ENCODE measurements at places on chromosomes 2 and 18.
A peak's percentile ranks its signal among the peaks of the same experiment; 100 is the strongest.

- no peak for DNase-seq
Observed at GRCh38 chr18:31490387-31490786, 7.6 kb upstream of the DSG2 start.

DNA sequence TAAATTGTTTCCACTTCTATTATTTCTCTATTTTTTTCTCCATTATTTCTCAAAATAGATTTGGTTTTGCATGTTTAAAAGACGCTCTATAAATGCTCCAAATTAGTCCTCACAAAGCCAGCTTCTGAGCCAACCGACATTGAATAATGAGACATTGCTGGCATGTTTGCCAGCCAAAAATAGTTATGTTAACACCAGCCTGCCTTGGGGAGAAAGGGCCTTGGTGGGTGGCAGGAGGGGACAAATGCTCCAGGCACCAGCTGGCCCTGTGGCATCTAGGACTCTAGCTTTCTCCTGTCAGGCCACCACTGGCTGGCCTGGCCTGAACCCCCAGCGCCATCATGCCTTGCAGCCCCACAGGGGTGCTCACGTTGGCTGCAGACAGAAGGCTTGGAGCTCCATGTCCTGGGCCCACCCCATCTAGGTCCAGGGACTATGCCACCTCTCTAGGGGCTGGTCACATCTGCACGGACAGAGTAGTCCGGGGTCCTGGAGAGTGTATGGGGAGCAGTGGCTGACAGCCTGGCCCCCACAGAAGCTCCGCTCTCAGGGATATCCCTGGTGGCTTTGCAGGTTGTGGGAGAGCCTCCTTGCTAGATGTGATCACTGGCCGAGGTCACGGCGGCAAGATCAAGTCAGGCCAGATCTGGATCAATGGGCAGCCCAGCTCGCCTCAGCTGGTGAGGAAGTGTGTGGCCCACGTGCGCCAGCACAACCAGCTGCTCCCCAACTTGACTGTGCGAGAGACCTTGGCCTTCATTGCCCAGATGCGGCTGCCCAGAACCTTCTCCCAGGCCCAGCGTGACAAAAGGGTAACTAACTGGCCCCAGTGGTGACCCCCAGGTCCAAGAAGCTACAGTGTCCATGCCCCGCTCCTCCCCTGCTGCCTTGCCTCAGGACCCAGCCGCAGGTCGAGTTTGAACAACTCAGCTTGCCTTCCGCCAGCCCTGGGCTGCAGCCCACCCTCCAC is 12.5 kb downstream of the ABCG8 start:
- no peak for DNase-seq

DNA sequence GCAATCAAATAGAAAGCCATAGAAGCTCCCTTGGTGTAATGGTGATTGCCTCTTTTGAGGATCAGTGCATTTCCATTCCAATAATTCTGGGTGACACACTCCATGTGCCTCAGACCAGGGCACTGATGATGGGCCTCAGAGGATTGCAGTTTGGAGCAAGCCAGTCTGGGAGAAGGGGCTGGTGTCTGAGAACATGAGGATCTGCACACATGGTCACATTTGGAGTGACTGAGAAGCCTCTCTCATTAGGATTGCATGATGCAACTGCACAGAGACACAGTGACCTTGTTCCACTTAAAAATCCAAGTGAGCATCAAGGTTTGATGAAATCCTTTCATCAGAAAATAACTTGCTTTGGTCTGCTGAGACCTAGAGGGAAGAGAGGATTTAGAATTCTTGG is 216.4 kb downstream of the ANKRD30B start:
- DNase-seq: no peak

- DNase-seq: no peak
Observed at GRCh38 chr2:25315316-25315680, 26.4 kb downstream of the DNMT3A start.

DNA sequence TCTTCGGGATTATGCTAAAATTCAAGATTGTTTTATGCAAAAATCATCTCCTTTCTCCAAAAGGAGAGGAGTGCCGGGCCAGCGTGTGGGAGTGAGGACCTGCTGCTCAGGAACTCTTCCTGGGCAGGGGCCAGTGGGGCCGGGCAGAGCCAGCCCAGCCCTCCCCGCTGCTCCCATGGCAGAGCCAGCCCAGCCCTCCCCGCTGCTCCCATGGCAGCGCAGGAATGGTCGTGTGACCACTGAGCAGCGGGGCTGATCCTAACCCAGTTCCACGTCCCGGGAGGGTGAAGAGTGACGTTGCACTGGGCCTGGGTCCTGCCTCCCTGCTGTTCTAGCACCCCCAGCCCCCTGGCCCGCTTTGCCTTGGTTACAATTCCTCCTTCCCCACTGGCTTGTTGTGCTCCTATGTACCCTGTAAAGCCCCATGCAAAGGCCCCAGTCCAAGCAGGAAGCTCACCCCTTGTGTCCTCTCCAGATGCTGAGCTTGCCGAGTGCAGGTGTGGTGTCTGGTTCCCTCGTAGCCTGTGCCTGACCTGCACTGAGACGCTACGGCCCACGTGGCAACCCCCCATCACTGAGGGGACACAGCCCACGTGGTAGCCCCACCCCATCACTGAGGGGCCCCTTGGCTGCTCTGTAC is 11.4 kb upstream of the NEU4 start:
- peak; percentile 8 for DNase-seq

GRCh38 chr2:154698721-154699574 is 453 bp downstream of the KCNJ3 start:
- no peak for DNase-seq

- no peak for DNase-seq
Observed at GRCh38 chr18:6363216-6363615, 51.5 kb downstream of the L3MBTL4 start.
